NCI-H748 treated with DMSO at 0.1 percent for 48 hours (cell line): ENCODE measurements at places on chromosomes 6 and 20.

- DNase-seq = no peak
Measured at GRCh38 chr20:19547547-19547946, 210.5 kb upstream of the RIN2 start.

DNA sequence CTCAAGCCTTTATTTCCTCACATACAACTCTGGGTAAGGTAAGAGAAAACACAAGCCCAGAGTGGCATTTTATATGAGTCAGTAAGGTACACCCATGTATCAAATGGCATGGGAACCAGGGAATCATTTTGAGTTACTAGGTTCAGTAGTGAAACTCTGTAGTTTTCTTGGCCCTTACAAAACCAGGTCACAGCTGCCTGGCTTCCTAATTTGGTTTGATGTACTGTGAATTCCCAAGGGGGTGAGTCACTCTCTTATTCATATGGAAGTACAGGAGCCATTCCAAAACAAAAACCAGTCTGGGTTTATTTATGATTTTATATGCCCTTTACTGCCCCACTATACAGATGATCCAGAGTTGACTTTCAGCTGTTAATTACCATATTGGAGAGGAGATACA, 70.7 kb downstream of the PDE7B start:
- DNase-seq = no peak

- DNase-seq = no peak
Measured at GRCh38 chr6:113644861-113645575, 212.1 kb upstream of the MARCKS start.

DNA sequence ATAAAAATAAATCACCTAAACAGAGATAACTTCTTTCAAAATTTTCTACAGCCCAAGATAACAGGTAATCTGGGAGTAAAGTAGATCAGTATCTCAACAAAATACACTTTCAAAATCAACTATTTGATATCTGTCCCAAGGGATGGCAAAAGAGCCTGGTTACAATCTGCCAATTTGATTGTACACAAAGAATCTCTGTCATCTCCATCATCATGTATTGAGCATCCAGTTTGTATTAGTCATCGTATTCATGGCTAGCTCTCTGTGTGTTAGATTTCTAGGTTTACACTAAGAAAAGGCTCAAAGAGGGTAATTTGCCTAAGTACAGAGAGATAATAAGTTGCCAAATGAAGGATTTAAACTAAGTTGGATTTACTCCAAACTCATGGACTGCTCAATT, 329.0 kb upstream of the NRSN1 start:
- no peak for DNase-seq

GRCh38 chr6:36973190-36973589, 12.8 kb downstream of the MTCH1 start:
- DNase-seq = no peak

DNA sequence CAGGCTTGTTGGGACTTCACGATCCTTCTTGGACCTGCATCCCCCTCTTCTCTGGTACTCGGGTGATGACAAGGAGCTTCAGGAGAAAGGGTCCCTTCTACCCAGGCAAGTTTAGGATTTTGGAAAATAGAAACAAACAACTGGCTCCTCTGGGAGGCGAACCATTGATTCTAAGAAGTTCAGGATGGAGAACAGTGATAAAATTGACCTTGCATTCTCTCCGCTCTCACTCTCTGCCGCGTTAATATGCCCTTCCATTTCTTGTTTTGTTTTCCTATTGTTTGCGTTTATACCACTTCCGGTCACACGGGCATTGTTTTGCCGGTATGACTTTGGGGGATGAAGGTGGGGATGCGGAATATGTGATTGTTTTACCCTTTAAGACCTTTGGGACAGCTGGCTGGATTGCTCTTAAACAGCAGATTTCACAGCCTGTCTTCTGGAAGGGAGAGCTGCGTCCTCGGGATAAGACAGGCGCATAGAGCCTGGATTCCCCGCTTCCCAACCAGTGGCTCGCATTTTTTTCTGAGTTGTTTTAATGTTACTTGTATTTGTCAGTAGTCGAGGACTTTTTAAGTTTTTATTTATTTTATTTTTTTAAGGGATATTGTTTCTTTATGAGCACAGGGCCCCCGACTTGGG, 144.3 kb upstream of the ZNF184 start:
- peak; percentile 31 for DNase-seq

DNA sequence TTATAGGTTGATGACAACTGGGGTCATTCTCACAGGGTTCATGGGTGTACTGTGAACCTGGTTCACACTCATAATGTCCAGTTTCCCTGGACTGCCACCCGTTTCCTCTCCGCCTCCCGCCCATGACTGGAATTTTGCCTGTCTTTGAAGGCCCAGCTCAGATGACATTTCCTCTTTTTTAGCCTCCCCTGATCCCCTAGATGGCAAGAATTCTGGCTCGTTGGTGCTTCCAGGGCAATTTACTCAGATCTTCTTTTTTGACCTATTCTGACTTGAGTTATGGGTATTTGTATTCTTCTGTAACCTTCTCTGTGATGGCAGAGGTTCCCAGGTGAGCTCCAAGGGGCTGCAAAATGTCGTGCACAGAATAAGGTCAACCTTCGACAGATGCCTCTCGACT, 5.7 kb upstream of the CITED2 start:
- DNase-seq = no peak

GRCh38 chr20:58264271-58264670, 35.8 kb upstream of the ANKRD60 start:
- DNase-seq = no peak

GRCh38 chr6:138461647-138462046, 37.6 kb downstream of the NHSL1 start:
- no peak for DNase-seq

DNA sequence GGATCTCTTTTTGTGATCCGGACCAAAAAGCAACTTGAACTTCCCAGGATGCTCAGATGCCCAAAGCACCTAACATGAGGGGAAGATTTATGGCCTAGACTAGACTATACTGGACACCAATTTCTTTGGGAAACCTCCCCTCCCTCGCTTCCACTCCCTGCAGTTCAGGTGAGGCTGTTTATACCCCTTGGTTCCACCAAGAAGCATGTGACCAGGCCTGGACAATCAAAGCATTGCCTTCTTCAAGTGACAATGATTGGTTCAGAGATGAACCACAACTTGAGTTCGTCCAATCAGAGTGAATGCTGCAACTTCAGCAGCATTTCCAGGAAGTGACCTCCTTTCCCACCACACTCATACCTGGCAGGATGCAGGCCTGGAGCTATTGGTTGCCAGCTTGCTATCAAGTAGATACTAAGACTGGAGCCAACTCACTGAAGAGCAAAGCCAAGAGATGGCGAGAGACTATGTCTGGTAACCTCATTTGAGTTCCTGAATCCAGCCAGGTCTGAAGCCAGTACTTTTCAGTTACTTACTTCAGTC, 45.6 kb upstream of the SLC9A8 start:
- DNase-seq = no peak

DNA sequence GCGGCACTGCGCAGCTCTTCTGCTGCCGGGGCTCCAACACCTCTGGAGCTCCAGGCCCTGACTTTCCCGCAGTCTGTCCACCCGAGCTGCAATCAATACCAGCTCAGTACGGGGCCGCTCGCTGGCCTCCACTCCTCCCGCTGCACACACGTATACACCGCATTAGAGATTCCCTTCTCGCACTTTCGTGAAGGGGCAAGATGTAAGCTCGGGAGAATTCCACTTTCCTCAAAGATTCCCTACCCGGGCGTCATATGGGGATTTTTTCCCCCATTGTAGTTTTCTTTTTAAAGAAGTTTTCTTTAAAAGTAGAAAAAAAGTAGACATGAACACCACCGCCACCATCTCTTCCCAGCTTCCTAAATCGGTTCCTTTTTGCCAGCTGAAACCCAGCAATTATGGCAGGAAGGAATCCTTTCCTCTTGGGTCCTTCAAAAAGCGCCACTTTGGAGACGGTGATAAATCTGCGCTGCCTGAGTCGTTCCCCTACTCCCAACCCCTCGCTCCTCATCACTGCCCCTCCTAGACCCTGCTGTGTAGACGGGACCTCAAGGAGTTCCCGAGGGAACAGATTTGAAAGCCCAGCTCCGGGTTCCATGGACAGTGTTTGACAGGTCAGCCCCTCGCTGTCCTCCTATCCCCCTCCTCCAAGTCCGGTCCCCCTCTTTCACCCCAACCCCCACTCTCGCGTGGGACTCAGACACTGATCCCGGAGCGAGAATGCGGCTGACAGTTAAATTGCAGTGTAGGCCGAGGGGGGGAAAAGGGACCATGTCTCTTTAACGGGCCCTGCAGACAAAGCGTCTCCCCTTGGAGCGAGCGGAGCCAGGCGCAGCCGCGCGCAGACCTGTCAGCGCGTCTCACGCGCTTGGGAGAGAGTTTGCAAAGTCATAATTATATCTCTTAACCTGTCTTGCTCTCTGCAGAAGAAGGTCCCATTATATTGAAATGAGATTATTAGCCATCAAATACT, 39.5 kb downstream of the NCR2 start:
- peak; percentile 66 for DNase-seq

GRCh38 chr20:41696428-41696827, 78.3 kb upstream of the CHD6 start:
- no peak for DNase-seq

DNA sequence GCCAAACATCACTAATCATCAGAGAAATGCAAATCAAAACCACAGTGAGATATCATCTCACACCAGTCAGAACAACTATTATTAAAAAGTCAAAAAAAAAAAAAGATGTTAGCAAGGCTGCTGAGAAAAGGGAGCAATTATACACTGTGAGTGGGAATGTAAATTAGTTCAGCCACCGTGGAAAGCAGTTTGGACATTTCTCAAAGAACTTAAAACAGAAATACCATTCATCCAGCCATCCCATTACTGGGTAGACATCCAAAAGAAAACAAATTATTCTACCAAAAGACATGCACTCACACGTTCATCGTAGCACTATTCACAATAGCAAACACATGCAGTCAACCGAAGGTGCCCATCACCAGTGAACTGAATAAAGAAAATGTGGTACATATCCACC, 213.9 kb downstream of the TTLL2 start:
- DNase-seq = no peak

- no peak for DNase-seq
Measured at GRCh38 chr6:128358244-128358776, 162.1 kb downstream of the PTPRK start.

GRCh38 chr6:134516582-134516981, 198.7 kb upstream of the SGK1 start:
- DNase-seq = no peak

DNA sequence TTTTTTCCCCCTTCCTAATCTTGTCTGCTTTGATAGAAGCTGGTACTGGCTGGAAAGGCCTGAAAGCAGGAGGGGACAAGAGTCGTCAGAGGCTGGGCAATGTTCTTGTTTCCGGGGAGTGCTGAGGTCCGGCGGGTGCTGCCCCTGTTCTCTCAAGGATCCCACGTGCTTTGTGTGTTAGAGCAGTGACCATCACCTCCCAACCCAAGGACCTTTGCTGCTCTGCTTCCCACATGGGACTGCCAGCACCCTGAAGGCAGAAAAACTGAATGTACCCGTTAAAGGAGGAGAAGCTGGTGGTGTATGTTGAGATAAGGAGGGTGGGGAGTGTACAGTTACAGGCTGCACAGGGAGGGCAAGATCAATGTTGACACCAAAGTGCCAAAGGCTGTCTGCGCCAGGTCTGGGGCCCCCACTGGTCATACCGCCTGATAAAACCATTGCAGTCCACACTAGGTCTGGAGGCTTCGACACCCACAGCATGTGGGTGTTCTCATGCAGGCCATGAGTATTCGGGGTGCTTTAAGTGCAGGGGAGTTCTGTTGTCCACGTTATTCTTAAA, 15.0 kb downstream of the C20orf173 start:
- no peak for DNase-seq

DNA sequence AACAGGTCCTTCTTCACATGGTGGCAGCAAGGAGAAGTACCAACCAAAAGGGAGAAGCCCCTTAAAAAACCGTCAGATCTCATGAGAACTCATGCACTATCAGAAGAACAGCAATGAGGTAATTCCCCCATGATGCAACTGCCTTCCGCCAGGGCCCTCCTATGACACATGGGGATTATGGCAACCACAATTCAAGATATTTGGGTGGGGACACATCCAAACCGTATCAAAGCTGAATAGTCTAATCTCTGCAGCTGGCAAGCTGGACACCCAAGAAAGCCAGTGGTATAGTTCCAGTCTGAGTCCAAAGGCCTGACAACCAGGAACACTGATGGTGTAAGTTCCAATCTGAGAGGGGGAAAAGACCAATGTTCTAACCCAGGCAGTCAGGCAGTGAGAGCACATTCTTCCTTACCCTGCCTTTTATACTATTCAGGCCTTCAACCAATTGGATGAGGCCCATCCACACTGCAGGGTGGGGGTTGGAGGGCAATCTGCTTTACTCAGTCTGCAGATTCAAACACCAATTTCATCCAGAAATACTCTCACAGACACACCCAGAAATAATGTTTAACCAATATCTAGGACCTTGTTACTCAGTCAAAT, 17.9 kb upstream of the CNKSR3 start:
- no peak for DNase-seq

GRCh38 chr20:6053776-6054688, at the start of gene LRRN4:
LRRN4 (minus strand) TSS chr20:6054060; CDS start chr20:6052799, 1,261 bp downstream.
- peak; percentile 63 for DNase-seq

- no peak for DNase-seq
Measured at GRCh38 chr6:26502626-26503025, 2.5 kb downstream of the BTN1A1 start.

DNA sequence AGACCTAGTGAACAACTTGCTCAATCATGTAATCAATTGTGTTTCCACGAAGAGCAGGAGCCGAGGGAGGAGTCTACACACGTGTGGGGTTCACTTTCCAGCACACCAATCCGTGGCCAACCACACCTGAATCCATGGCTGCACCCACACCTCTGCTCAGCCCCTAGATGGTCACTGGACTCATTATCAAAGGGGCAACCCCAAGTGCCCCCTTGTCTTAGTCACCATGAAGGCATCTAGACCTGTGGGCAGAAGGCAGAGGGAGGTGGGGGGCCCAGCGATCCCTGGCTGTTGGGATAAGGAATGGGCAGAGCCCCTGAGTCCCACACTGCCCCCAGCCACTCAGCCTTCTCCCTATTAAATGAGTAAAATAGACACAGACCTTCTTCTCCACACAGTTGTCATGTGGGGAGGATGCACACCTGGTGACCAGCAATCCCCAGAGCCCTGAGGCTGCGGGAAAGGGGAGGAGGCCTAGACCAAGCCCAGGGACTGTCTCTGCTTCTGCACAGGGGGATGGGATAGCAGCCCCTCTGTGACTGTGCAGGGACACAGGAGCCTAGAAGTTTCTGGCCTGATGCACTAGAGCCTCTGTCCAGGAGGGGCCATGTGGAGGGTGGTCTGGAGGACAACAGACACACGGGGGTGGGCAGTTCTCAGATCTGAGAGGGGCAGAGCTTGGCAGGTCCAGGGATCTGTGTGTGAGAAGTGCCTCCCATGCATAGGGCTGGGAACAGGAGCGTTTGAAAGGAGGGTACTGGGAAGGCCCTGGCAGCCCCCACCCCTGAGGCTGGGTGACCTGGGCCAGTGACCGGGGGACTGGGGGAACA, 1.9 kb upstream of the RAET1L start:
- DNase-seq = no peak

GRCh38 chr20:53829724-53830521, 236.3 kb upstream of the ZNF217 start:
- DNase-seq = no peak

DNA sequence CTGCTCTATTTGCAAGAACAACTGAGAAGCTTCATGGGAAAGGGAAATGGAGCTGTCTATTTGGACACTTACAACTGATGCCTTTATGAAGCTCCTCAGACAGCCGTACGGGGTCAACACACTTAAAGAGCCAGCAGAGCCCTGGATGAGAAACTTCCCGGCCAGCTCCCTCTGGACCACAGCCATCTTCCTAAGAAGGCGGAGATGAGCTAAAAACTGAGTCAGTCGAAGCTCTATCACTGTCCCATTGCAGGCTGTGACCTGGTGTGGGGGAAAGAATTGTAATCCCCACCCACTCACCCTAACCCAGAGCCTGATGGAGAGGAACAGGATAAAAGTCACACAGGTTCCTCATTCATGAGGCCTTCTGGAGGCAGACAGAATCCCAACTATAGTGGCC, 360.4 kb upstream of the JARID2 start:
- no peak for DNase-seq
